ENCODE measurements at places on chromosomes 6 and 20. TPM values are rescaled to one million over a fixed set of nuclear protein-coding genes. Genes with fewer than 3 reads are reported as not detected.

GRCh38 chr6:112626468-112627082, 279.4 kb downstream of the RFPL4B start:
- no peak for DNase-seq

HRH3 gene
- total RNA-seq = not detected

GRCh38 chr6:43286980-43287716, 10.9 kb upstream of the SLC22A7 start:
- no peak for DNase-seq

GRCh38 chr6:320351-321157, 28.3 kb downstream of the DUSP22 start:
- DNase-seq = peak; percentile 56

- DNase-seq = no peak
These were observed 16.3 kb downstream of the IRAK1BP1 start for GRCh38 chr6:78883651-78884050.

DNA sequence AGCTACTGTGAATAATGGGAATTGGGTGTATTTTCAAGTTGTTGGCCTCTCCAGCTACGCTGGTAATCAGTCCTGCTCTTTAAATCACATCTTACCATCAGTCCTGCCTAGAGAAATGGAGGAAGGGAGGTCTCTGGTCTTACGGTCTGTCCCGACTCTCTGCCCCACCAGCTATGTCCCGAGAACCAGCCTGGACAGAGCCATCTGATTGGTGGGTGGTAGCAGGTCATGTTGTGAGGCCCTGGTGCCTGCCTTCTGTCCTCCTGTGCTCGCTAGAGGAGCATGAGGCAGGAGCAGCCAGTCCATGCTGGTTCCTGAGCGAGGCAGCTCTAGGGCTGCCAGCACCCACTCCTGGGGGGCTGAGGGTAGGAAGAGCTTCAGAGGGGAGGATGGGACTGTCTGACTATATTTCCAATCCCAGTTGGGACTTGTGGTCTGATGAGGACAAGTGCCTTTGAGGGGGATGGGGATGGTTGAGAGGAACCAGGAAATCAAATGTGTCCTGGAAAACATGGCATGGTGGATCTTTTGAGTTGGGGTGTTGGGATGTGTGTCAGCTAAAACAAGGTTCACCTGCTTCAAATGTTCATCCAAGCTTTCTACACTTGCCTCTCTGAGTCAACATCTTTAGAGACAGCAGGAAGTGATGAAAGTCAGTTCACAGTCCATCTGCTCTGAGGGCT, 33.0 kb downstream of the SYNJ2 start:
- DNase-seq = no peak

DNA sequence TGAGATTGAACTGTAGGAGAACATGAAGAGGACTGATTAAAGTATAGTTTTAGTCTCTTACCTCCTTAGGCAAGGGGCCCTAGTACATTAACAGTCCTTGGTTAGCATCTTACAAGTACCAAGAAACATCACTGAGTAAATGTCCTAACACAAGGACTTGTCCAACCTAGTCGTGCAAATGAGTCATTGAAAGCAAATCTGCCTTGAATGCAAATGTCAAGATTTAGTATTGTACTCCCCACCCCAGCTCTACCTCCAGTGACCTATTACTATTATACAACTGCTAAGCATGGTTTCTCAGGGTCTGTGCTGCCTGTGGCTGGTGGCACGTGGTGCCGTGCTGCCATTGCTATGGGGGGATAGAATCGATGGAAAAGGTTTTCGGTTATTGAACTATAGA, 138.4 kb downstream of the PLCB4 start:
- DNase-seq = no peak

DOK5 gene
- total RNA-seq = 13.6 TPM

APCDD1L gene
- 0.53 TPM for total RNA-seq

DNA sequence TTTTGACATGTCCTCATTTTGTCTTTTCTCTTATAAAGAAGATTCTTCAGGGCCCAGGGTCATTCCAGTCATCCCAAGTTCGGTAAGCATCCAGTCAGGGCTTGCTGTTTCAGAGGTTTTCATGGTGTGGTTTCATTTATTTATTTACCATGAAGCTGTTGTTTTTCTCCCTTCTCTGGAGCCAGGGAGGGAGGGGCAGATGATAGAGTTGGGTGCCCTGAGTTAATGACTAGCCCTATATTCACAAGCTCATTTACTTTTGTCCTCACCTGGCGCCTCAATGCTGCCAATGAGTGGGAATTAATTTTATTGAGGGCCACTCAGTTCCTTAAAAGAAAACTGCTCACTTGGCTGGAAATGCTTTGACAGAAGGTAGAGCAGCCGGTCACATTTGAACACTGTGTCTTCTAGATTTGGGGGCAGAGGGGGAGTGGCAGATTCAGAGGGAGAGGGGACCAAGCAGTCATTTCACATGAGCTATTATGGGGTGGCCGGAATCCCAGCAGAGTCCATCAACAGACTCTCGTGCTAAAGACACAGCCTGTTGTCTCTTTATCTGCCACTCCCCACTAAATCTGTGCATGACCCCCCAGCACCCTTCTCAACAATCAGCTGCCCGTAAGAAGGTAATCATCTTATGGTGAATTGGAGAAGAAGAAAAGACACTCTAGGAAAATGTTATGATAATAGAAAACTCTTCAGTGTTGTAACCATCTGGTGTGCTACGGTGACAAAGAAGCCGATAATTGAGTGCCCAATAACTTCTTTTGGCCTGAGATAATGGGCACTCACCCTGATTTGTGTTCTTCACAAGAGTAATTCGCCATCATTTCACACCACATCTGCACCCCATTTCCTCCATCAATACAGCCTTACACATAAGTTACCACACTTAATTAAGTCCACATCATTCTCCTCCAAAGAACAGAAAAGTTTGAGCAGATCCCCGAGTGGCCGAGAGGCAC, 573.5 kb upstream of the JAG1 start:
- DNase-seq = no peak

RSPO3 gene
- 17.2 TPM for total RNA-seq

DNA sequence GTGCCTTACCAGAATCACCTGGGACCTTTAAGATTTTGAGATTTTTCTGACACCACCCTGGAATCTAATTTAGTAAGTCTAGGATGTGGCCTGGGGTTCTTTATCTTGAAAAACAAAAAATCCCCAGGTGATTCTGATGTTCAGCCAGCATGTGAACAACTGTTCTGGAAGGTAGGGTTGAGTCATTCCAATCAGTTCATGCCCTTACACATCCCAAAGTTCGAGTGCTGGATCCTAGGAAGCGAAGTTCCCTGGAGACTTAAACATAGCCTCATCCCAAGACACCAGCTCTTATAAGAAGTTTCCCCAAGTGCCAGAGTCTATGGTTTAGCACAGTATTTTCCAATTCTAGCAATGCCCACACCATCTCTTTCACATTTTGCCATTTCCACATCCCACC, 6.3 kb upstream of the TSHZ2 start:
- DNase-seq = no peak

- DNase-seq = no peak
These were observed 191.8 kb upstream of the MAN1A1 start for GRCh38 chr6:119541132-119541905.

GPR6 gene
- not detected for total RNA-seq

DNA sequence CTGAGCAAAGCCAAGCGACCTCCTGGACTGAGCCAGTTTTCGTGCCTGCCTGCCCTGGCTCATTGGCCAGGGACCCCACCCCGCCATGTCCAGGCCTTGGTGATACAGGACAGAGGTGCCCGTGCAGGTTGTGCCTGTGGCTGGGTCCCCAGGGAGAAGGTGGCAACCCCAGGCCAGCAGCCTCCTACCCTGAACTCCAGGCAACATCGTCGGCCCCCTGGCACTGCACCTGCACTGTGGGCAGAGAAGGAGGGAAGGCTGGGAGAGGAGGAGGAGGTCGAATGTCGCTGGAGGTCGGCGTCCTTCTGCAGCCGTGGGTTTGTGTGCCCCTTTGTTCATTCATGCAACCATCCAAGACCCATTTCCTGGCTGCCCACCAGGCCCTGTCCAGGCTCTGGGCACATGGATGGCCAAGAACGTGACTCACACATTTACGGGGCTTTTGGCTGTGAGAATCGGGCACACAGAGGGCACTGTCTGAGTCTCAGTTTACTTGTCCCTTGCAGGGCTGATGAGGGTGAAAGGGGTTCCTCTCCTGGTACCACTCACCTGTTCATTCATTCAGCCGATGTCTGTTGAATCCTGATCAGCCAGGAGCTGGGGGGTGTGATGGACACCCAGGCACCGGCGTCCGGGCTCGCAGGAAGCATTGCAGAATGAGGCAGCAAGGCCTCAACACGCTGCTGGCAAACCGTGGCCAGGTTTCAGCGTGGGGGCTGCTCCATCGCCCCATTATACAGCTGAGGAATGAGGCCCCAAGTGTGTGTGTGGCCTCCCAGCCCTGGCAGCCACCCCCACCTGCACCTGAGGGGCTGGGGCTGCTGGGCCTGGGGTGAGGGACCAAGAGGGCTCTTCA, 2.3 kb upstream of the RBBP8NL start:
- DNase-seq = no peak

DNA sequence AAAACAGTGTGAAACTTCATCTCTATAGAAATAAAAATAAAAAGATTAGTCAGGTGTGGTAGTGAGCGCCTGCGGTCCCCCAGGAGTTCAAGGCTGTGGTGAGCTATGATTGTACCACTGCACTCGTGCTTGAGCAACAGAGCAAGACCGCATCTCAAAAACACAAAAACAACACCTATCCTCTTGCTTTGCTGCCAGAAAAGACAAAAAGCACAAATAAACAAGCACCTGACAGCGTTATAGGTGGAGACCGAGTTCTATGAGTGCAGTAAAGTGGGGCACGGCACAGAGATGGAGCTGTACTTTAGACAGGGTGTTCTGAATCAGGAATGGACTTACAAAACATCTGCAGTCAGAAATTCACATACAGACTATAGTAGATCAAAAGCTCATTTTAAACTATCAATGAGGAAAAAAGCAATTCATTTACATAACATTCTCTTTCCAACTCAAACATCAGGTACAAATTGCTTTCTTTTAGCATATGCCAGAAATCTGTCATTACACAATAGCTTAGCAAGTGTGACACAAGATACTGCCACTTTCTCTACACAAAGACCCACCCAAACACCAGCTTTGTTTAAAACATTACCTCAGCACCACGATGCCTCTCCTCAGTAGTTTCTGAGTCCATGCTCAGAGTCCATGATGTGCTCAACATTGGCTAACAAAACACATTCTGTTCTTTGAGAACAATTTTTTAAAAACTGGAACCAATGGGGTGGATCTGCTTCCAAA, 10.1 kb downstream of the EZR start:
- DNase-seq = no peak

- DNase-seq = no peak
These were observed 29.9 kb downstream of the HS3ST5 start for GRCh38 chr6:114312931-114313330.
